Activated CD4-positive, alpha-beta T cell treated with anti-CD3 and anti-CD28 coated beads for 36 hours (primary cell): ENCODE measurements at places on chromosomes 4 and X. TPM values are rescaled to one million over a fixed set of nuclear protein-coding genes. Genes with fewer than 3 reads are reported as not detected.

GRCh38 chr4:2070421-2071251 is 11.5 kb downstream of the NAT8L start:
- no peaks in the 10 kb centered on the region for H3K4me1 ChIP-seq
- H3K36me3 ChIP-seq = no peaks in the 10 kb centered on the region
- H3K4me3 ChIP-seq = no peak overlapping the region
- H3K27me3 ChIP-seq = no peaks in the 10 kb centered on the region
- no peak for DNase-seq

DNA sequence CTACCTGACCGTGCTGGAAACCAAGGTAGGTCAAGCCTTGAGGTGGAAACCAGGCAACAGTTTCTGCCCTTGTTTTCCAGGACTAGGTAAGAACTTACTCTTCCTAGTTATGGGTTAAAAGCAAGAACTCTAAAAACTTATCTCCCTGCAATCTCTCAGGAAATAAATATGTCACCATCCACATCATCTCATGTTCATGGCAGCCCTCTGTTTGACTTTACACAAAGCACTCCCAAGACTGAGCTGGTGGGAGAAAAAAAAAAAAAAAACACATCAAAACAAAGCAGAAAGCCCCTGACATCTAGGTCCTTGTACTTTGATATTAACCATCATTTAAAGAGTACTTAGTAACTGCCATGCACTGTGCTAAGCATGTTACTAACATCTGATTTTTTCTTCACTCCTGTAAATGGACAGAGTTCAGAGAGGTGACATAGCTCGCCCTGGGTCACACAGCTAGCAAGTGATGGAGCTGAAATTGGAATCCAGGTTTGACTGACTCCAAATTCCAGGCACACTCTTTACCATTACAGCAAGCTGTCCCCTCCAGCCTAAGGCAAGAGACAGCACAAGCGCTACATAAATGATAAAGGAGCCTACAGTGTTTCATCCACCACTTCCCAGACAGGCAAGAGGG is 102.8 kb upstream of the NOCT start:
- H3K36me3 ChIP-seq = no peaks in the 10 kb centered on the region
- no peak overlapping the region for H3K4me3 ChIP-seq
- H3K27ac ChIP-seq = no peak overlapping the region
- H3K27me3 ChIP-seq = peaks cover 2% of the 10 kb centered on the region
- no peak for DNase-seq
- no peaks in the 10 kb centered on the region for H3K4me1 ChIP-seq

- no peak overlapping the region for H3K27ac ChIP-seq
- no peaks in the 10 kb centered on the region for H3K36me3 ChIP-seq
- no peak for DNase-seq
- peaks cover 9% of the 10 kb centered on the region for H3K4me1 ChIP-seq
Observed at GRCh38 chr4:6188687-6189305, 11.6 kb downstream of the JAKMIP1 start.

The MAGEA2B gene
- not detected for total RNA-seq

The ENPP6 gene
- total RNA-seq = 0.05 TPM

The PLP1 gene
- not detected for total RNA-seq

The DMP1 gene
- total RNA-seq = not detected

DNA sequence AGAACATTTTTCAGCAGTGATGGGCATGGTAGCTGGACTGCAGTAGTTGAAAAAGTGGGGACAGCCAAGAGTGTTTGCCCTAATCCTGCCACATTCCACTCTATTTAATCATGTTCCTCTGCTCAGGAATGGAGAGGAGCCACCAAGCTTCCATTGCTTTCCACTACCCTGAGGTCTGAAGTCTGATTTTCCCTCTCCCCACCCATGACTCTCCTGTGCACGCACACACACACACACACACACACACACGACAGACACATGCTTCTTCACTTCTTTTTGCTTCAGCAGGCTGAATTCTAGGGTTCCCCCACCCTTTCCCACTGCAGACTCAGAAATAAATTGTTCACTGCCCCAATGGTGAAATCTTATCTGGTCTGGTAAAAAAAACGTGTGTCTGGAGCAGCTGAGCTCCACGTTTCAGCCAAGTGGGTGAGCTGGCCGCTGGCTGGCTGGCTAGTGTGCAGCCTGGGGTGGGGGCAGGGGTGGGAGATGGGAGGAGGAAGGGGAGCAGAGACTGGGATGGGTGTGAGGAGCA is 142.7 kb upstream of the NALF2 start:
- H3K4me3 ChIP-seq = no peak overlapping the region
- H3K27me3 ChIP-seq = no peaks in the 10 kb centered on the region
- no peaks in the 10 kb centered on the region for H3K36me3 ChIP-seq
- DNase-seq = no peak

GRCh38 chr4:1293991-1294390 is 4.3 kb downstream of the MAEA start:
- H3K4me3 ChIP-seq = no peak overlapping the region
- DNase-seq = no peak
- peaks cover 16% of the 10 kb centered on the region for H3K36me3 ChIP-seq
- H3K27ac ChIP-seq = no peak overlapping the region

GRCh38 chr4:24896056-24896455 is 16.8 kb downstream of the CCDC149 start:
- no peak overlapping the region for H3K4me3 ChIP-seq
- H3K27me3 ChIP-seq = peaks cover 2% of the 10 kb centered on the region
- H3K4me1 ChIP-seq = no peaks in the 10 kb centered on the region
- no peak for DNase-seq

The NKX6-1 gene
- not detected for total RNA-seq

GRCh38 chr4:125315576-125316400 is 1.0 kb downstream of the FAT4 start:
- H3K4me1 ChIP-seq = peaks cover 32% of the 10 kb centered on the region
- DNase-seq = peak; percentile 33
- no peak overlapping the region for H3K27ac ChIP-seq
- H3K27me3 ChIP-seq = peaks cover 70% of the 10 kb centered on the region
- no peaks in the 10 kb centered on the region for H3K36me3 ChIP-seq
- peak overlapping the region; percentile 72 for H3K4me3 ChIP-seq

The DCAF8L2 gene
- total RNA-seq = not detected

The MSANTD1 gene
- 0.69 TPM for total RNA-seq

DNA sequence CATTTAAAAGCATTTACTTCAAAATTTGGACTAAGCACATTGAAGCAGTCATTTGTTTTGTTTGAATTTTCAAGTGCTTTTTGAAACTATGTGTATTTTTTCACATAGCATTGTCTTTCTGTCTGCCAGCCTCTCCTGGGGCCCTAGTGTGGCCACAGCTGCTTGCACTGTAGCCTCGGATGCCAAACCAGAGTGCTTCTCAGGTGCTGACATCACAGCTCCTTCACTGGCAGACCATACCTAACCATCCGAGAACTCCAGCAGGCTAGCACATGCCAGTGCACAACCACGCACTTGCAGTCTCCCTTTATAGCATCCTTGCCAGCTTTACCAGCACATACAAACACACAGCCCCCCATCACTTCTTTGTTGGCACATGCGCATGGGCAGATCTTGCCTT is 1019.7 kb downstream of the STPG2 start:
- H3K27ac ChIP-seq = no peak overlapping the region
- no peaks in the 10 kb centered on the region for H3K27me3 ChIP-seq
- no peaks in the 10 kb centered on the region for H3K36me3 ChIP-seq
- H3K4me1 ChIP-seq = no peaks in the 10 kb centered on the region
- DNase-seq = no peak
- H3K4me3 ChIP-seq = no peak overlapping the region

- DNase-seq = no peak
- peaks cover 14% of the 10 kb centered on the region for H3K27me3 ChIP-seq
- H3K4me1 ChIP-seq = peaks cover 2% of the 10 kb centered on the region
- H3K36me3 ChIP-seq = no peaks in the 10 kb centered on the region
- H3K27ac ChIP-seq = no peak overlapping the region
- H3K4me3 ChIP-seq = no peak overlapping the region
Observed at GRCh38 chr4:26048950-26049349, 134.9 kb downstream of the SMIM20 start.

DNA sequence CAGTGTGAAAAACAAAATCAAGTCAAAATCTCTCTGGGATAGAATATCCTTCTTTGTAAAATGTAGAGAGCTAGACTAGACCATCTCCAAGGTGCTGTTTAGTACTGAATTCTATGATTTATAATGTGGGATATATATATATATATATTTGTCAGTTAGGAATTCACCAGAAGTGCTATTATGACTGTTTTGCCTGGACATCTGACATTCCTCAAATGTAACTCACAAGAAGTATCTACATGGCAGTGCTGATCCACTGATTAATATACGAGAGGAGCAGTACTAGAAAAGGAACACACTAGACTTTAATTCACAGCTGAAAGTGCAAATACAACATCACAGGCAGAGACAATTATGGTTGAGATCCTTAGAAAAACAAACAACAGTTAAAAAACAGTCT is 208.9 kb downstream of the GBA3 start:
- no peak overlapping the region for H3K27ac ChIP-seq
- no peak for DNase-seq
- H3K4me3 ChIP-seq = no peak overlapping the region
- H3K36me3 ChIP-seq = no peaks in the 10 kb centered on the region

- no peaks in the 10 kb centered on the region for H3K4me1 ChIP-seq
- peaks cover 2% of the 10 kb centered on the region for H3K27me3 ChIP-seq
- H3K27ac ChIP-seq = no peak overlapping the region
- no peak overlapping the region for H3K4me3 ChIP-seq
Observed at GRCh38 chr4:24816797-24817196, 21.4 kb downstream of the SOD3 start.

The ZNF595 gene
- 24.6 TPM for total RNA-seq

The DUSP21 gene
- total RNA-seq = not detected

The STS gene
- 0.70 TPM for total RNA-seq

DNA sequence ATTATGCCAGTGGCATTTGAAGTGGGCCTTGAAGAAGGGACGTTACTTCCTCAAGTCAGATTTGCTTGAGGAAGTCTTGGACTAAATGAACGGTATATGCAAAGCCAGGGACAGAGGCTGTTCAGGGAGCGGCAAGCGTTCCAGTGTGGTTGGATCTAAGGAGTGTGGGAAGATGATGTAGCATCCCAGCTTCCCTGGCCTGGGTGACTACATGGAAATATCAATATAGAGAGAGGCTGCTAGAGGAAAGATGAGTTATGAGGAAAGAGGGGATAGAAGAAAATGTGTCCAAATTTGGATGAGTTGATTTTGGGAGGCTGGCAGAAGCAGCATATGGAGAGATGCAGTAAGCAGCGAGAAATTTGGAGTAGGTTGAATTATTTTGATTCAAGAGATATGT is 432.5 kb upstream of the TENM3 start:
- H3K4me3 ChIP-seq = no peak overlapping the region
- H3K27ac ChIP-seq = no peak overlapping the region
- no peaks in the 10 kb centered on the region for H3K4me1 ChIP-seq
- H3K36me3 ChIP-seq = no peaks in the 10 kb centered on the region
- DNase-seq = no peak
- no peaks in the 10 kb centered on the region for H3K27me3 ChIP-seq

- H3K27me3 ChIP-seq = no peaks in the 10 kb centered on the region
- no peaks in the 10 kb centered on the region for H3K4me1 ChIP-seq
- H3K27ac ChIP-seq = no peak overlapping the region
Observed at GRCh38 chr4:90876296-90876695, 749.1 kb downstream of the CCSER1 start.

GRCh38 chr4:104989371-104989770 is 157.3 kb upstream of the TET2 start:
- DNase-seq = no peak
- H3K27me3 ChIP-seq = peaks cover 3% of the 10 kb centered on the region
- no peak overlapping the region for H3K4me3 ChIP-seq
- no peaks in the 10 kb centered on the region for H3K4me1 ChIP-seq
- no peaks in the 10 kb centered on the region for H3K36me3 ChIP-seq

DNA sequence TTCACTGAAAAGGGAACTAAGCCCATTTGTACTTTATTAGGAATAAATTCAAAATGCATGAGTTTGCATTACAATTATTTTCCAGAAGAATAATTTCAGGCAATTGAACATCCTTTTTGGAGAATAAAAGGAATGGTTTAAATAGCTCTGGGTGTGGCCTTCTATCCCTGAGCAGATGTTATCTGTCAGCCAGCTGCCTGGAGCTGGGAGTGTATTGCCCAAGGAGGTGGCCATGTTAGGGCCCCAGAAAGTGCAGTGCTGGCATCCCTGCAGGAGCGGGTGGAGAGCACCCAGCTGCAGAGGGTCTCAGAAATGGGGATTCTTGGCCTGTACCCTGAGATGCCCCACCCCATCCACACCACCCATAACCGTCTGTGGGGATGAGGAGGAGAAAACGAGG is 21.6 kb upstream of the VEGFD start:
- peaks cover 1% of the 10 kb centered on the region for H3K27me3 ChIP-seq
- H3K27ac ChIP-seq = no peak overlapping the region
- no peaks in the 10 kb centered on the region for H3K36me3 ChIP-seq
- no peak for DNase-seq

The VEGFC gene
- not detected for total RNA-seq

The ARMCX4 gene
- 5.6 TPM for total RNA-seq

DNA sequence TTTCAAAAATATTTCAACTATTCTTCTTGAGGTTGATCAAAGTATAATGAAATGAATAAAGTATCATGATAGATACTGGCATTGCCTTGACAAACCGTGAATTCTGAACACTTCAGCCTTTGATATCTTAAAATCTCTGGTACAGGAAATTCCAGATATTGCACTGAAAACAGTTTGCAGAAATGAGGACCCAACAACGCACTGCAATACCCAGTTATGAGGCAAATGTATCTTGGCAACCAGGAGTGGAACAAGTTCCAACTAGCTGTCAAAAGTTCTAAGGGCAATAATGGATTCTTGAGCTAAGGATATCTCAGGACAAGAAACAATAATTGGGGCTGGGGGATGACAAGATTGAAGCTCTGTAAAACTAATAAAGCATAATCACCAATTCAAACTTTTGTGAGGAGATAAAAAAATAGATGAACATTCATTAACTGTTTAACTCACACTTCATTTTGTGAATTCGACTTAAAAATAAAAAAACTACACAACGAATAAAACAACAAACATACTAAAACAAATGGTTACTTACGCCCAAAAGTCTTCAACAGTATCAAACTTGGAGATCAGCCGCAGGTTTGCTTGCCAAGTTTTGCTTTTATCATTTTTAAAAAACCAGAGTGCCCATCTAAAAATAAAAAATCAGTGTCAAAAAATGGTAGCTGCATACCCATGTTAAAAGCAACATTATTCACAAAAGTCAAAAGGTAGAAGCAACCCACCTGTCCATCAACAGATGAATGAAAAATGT is 38.1 kb downstream of the EIF4E start:
- no peaks in the 10 kb centered on the region for H3K27me3 ChIP-seq
- no peak for DNase-seq
- H3K4me3 ChIP-seq = no peak overlapping the region
- no peak overlapping the region for H3K27ac ChIP-seq

GRCh38 chr4:150366487-150366999 is 215.4 kb upstream of the MAB21L2 start:
- no peak overlapping the region for H3K4me3 ChIP-seq
- H3K27ac ChIP-seq = no peak overlapping the region
- peaks cover 6% of the 10 kb centered on the region for H3K4me1 ChIP-seq
- no peaks in the 10 kb centered on the region for H3K27me3 ChIP-seq
- H3K36me3 ChIP-seq = peaks cover 2% of the 10 kb centered on the region
- DNase-seq = no peak
